ENCODE measurements at places on chromosomes 6 and 20.

DNA sequence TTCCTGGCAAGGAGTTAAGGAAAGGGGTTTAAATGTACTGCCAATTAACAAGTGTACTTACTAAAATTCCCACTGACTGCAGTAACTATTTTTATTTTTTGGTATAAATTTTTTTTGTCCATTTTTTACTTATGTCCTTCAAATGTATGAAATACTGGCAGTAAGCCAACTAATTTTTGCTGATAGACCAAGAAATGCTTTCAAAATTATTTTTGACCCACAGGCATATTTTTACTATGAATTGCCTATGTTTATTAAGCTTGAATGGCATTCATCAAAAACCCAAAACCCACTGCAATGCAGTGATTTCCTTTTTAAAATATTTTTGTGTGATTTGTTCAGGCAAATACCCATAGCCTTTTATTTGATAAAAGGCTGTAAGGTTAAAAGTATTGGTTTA, 560.1 kb downstream of the UTRN start:
- no peak for DNase-seq

GRCh38 chr6:35368038-35368887, 25.9 kb downstream of the PPARD start:
- no peak for DNase-seq

DNA sequence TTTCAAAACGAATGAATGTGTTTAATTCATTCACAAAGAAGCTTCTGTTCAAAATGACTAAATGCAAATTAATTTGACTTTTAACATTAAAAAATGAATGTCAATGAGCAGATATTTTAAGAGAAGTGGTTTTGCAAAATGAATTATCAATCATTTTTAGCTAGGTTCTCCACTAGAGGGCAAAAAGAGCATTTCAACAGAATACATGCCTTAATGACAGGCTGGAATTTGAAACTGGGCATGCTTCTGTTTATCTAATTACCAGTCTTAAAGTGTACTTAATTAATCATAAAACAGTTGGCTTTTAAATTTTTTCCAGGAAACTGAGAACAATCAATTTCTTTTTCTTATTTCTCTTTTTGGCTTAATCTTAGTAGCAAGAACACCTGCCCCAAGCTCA, 63.8 kb upstream of the TINAG start:
- no peak for DNase-seq

- DNase-seq = peak; percentile 5
These were observed 110.9 kb downstream of the HFE start for GRCh38 chr6:26197933-26198721.

- no peak for DNase-seq
These were observed 342.2 kb downstream of the CDH26 start for GRCh38 chr20:60300374-60300773.

Measured in DMS79 treated with DMSO at 0.1 percent for 48 hours (cell line).